ENCODE measurements at places on chromosomes 13 and 19.

DNA sequence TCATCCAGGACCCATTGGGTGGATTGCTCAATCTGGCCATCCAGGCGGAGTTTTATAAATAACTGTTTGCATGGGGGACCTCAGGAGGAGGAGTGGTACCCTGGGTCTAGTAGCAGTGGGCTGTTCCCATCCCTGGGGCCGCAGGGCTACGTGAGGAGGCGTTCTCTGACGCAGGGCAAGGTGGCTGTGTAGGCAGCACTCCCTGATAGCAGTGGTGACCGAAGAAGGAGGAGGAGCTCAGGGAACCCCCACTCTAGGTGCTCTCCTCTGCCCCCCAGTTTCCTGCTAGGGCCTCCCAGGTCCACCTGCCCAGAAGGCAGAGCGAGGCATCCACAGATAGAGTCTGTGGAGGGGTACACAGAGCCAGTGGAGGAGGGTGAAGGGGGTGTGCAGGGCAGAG, 64.1 kb downstream of the CCNE1 start:
- no peak for DNase-seq

DNA sequence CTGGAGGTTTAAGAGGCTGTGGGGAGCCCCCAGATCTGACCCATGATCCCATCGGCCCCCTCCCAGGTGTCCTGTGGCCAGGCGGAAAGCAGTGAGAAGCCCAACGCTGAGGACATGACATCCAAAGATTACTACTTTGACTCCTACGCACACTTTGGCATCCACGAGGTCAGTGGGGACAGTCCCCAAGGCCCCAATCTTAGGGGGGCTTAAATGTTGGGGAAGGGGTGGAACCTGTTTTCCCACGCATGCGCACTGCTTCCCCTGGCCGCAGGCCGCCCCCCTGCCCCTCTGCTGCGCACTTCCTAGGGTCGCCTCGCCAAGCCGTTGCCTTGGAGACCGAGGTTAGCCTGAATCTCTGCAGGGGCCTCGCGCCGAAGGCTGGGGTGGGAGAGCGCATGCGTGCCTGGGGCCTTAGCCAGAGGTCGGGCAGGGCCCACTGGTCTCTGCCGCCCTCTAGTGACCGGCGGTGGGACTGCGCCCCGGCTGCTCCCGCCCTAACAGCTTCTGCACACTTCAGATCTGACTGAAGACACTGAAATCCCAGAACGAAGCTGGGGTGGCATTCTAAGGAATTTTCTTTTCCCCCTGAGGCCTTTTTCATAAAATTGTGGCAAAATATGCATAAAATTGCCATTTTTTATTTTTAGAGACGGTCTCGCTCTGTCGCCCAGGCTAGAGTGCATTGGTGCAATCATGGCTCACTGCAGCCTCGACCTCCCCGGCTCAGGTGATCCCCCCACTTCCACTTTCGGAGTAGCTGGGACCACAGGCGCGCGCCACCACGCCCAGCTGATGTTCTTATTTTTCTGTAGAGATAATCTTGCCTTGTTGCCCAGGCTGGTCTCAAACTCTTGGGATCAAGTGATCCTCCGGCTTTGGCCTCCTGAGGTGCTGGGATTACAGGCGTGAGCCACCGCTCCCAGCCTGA, 3.6 kb downstream of the PRMT1 start:
- DNase-seq = peak; percentile 99

DNA sequence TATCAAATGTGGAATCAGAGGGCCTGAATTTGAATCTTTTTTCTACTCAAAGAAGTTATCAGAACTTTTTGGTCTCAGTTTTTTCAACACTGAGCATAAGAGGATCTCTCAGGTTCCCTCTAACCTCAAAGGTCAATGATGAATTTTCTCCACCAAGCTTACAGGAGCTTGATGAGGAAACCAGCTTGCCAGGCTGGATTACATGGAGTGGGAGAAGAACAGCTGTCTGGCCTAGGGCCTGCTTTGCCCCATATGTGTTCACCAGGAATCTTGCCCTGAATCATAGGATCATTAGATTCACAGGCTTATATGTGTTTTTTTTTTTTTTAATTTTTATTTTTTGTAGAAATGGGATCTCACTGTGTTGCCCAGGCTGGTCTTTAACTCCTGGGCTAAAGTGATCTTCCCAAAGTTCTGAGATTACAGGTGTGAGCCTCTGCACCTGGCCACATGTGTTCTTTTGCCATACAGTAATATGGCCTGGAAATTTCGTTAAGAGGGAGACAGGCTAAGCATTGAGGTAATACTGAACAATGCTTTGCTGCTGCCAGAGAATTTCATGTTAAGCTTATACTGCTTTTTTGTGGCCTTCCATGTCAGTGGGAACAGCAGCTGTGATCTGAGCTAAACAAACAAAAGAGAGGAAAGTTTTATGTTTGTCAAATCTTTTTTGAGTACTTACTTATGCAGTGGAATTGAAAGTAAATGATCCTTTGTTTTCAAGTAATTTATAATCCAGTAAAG, 110.6 kb downstream of the DNAJC3 start:
- DNase-seq = no peak

DNA sequence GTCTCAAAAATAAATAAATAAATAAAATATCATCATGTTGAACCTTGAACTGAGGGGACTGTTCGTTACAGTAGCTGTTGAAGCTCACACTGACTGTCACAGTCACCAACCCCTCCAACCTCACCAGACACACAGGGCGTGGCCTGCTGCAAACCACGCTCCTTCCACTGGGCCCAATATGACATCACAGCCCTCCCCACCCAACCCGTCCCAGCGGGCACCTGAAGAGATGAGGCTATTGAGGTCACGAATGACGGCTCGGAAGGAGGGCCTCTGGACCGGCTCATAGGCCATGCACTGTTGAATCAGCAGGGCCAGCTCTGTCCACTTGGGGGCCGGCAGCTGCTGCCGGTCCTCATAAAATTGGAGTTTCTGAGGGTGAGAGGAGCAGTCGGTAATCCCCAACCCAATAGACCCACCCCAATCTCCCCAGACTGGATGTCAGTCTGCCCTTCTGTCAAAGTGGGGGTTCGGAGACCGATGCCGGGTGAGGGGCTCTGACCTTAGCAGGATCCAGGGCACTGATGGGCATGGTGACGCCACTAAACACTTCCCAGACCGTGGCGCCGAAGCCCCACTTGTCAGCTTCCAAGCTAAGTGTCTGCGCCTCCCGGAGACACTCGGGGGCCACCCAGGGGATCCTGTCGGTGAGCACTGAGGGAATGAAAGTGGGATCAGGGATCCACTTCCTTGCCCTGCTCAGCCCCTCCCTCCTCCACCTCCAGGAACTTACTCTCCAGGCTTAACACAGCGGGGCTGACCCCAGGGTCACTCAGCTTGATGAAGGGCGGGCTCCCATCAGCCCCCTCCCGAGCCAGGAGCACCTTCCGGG, 13.2 kb downstream of the JAK3 start:
- peak; percentile 52 for DNase-seq

DNA sequence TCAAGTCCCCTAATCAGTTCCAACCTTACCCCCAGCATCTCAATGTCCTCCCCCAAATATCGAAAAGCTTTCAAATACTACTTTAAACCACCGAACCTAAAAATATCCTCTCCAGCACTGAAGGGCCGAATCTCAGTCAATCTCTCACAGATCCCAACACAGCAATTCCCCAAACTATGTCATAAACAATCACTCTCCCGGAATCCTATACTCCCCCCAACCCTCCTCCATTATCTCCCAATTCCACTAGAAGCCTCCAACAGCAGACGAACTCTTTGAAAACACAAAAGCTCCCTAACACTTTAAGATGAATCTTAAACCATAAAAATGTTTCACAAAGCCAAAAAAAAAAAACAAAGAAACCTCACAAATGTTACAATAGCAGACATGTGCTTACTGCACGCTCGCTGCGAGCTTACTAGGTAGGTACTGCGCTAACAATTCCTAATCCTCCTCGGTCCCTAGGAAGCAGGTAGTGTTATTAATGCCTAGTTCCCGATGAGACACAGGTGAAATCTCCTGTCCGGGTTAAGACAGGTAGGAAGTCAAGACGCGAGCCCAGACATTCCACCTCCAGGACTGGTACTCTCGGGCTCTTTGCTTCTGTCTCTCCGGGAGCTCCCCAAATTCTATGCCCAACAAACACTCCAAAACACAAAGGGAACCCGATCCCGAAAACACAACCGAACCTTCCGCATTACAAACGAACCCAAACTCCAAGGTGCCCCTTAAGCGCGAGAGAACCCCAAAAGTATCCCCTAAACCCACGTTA, 14.2 kb downstream of the FBXO46 start:
- no peak for DNase-seq

GRCh38 chr13:40983725-40984667, 35.1 kb downstream of the ELF1 start:
- DNase-seq = no peak

DNA sequence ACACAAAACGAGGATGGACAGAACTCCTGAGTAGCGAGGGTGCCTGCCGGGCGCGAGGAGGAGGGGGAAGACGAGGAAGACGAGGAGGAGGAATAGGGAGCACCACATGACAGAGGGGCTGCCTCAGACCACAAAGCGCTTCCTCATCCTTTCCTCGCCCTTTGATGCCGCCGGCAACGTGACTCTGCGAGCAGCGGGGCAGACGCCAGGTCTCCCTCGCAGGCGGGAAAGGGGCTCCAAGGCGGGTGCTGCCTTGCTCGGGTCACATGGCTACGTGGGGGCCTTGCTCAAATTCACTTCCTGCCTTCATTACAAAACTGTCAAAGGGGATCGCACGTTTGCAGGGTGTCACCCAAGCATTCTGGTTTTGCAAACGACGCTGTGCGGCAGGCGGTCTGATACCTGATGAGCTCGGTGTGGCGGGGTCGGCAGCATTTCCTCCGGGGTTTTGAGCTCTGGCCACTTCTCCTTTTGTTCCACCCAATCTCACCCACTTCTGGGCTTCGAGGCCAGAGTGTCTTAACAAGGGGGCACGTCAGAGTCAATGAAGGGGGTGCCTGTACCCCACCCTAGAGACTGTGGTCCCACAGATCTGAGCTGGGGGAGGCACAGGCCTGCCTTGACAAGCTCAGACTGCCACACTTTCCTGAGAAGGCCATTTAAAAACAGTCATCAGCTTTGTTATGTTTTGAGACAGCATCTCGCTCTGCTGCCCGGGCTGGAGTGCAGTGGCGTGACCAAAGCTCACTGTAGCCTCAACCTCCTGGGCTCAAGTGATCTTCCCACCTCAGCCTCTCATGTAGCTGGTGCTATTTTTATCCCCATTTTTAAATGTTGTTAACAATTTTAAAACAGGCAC, 14.9 kb downstream of the MAP2K2 start:
- no peak for DNase-seq

GRCh38 chr13:107138486-107138885, 570.5 kb upstream of the ARGLU1 start:
- no peak for DNase-seq

- peak; percentile 50 for DNase-seq
Observed at GRCh38 chr19:6501740-6502648, at the start of gene TUBB4A. TUBB4A (minus strand) TSS chr19:6502309; CDS start chr19:6502212, 97 bp downstream.

All from WTC11 (cell line).